ENCODE measurements at places on chromosomes 2 and 18.

GRCh38 chr2:239642406-239643004, 241.7 kb upstream of the HDAC4 start:
- DNase-seq: no peak

DNA sequence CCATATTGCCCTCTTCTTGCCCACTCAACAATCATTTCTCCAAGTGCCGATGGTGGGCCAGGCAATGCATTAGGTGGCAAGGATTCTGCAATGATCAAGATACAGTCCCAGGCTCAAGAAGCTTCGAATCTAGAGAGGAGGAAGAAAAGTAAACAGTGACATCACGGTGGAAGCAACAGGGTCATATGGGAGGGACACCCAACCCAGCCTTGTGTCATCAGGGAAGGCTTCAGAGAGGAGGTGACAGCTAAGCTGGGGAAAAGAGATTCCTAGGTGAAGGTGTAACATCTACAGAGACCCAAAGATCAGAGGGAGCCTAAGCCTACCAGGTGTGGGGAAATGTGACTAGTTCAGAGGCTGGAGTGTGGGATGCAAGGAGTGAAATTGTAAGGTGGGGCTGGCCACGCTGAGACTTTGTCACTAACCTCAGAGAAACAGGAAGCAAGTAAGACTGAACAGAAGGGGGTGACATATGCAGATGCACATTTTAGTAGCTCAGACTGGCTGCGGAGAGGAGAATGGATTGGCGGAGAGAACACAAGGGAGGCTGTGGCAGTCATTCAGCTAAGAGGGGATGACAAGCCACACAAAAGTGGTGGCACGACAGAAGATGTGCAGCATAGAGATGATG, 104.9 kb downstream of the ANKRD44 start:
- DNase-seq: no peak

GRCh38 chr2:64260093-64260803, 116.0 kb upstream of the PELI1 start:
- DNase-seq: no peak

DNA sequence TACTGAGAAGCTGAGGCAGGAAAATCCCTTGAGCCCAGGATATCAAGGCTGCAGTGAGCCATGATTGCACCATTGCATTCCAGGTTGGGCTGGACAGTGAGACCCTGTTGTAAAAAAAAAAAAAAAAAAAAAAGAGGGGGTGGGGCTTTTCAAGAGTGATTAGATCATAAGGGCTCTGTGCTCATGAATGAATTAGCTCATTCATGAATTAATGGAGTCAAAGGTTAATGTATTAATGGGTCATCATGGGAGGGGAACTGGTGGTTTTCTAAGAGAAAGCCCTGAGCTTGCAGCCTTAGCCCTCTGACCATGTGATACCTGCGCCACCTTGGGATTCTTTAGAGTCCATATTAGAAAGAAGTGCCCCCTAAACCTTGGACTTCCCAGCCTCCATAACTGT, 4.5 kb downstream of the SLC19A3 start:
- no peak for DNase-seq

- DNase-seq: no peak
Observed at GRCh38 chr2:113058411-113058994, 495 bp upstream of the IL36RN start.

- no peak for DNase-seq
Observed at GRCh38 chr2:195313962-195314361, 343.1 kb upstream of the SLC39A10 start.

GRCh38 chr2:186687807-186688211, 6.1 kb upstream of the FAM171B start:
- no peak for DNase-seq

DNA sequence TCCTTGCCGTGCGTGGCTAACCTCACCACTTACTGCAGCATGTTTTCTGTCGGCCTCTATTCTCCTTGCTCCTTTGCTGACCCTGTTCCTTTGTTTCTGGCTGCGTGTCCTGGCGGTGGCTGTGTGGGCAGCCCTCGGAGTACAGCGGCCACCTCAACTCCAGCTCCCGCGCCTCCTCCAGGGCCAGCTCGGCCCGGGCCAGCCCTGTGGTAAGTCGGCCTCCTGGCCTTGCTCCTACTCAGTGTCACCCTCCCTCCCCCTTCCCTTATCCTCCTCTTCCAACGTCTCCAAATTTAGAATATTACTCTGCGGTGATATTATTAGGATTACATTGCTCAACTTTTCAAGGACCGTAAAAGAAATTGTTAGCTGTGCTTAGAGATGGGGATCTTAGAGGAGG, 59.5 kb upstream of the RBM44 start:
- no peak for DNase-seq

DNA sequence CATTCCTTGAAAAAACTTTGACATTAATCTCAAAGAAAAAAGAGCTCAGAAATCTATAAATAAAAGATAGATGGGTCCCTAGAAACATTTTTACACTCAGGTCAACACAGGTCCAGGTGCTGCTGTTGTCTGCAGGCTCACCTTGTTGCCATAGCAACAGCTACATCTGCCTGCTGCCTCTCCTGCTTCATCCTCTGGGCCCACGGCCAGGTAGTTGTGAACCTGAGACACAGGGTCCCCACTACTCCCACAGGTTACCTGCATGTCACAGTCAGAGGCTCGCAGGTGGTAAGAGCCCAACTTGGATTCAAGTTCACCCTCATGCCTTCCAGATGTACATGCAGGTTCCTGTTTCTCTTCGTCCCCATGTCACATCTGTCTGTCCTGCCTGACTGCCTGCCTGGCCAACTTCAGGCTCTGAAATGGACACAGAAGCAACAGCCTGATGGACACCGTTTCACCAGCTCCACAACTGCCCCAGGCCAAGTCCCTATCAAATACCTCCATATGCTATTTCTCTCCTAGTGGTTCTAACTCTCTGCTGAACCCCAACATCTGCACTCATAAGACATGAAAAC, 88.3 kb upstream of the SALL3 start:
- DNase-seq: peak; percentile 88

DNA sequence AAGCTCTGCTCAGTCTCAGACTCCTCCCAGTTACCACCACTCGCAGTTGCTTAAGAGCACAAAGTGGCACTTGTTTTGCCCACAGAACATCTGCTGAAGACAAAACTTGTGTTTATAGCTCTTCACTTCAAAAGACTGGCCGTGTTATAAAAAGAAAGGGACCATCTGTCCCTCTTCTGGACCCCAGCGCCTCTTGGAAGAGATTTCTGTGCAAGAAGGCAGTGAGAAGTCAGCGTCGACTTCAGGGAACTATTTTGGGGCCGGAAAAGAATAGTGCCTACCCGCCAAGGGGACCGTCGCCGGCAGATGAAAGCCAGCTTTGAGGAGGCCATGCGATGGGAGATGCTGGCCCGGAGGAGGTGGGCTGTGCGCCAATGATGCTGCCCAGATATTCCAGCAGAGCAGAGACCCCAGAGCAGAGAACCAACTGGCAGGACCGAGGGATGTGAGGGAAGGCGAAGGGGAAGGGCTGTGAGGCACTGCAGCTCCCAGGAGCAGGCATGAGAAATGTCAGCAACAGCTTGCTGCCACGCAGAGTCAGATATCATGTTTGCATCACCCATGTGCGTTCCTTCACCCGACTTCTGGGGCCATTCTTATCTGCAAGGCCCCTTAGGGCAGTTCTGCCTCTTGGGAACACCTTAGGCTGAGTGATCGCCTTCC, 270.9 kb downstream of the ATAD2B start:
- DNase-seq: no peak

- DNase-seq: no peak
Observed at GRCh38 chr2:9258501-9258900, 51.9 kb downstream of the ASAP2 start.

- no peak for DNase-seq
Observed at GRCh38 chr2:190607657-190608357, 41.1 kb upstream of the NAB1 start.

DNA sequence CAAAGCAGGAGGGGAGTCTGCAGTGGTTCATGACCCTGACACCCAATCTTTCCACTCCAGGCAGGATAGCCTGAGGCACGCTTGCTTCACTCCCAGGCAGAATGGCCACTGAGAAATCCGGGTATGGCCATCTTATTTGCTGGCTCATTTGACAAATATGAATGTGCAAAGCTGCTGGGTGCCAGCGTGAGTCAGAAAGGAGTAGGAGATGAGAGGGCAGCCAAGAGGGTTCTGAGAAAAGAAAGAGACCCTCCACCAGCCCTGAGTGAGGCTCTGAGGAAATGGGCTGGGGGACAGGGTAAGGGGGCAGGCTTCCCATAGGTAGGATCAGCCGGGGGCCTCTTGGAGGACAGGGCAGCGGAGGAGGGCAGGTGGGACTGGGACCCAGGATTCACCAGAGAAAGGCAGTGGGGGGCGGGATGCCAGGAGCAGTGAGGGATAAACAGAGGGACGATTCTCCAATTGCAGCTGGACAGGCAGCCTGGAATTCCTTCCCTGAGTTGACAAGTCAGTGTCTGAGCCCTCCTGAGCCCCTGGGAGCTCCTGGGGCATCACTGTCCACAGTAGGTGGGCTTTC, 15.2 kb downstream of the RAMP1 start:
- no peak for DNase-seq

DNA sequence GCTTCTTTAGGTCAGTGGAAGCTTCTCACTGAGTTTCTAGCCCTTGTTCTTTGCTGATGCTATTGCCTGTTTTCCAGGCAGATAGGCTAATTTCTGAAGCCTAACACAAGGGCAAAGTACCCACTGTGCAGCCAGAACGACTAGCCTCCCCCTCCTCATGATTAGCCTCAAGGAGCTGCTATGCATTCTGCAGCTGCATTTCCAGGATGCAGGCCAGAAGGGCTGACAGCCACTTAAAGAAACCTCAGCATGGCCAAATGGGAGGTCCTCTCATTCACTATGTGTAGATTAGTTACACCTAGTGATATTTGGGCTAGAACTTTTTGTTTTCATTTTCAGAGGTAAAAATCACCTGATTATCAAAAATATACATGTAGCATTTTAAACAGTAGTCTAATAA, 216.0 kb downstream of the RAD51AP2 start:
- DNase-seq: no peak

GRCh38 chr2:143694335-143694734, 565.1 kb downstream of the ARHGAP15 start:
- DNase-seq: peak; percentile 1

GRCh38 chr18:79583426-79583825, 96.2 kb upstream of the CTDP1 start:
- no peak for DNase-seq

GRCh38 chr2:102080451-102081242, 61.9 kb upstream of the IL1R1 start:
- DNase-seq: no peak
